ENCODE measurements at places on chromosomes 12 and 14.

DNA sequence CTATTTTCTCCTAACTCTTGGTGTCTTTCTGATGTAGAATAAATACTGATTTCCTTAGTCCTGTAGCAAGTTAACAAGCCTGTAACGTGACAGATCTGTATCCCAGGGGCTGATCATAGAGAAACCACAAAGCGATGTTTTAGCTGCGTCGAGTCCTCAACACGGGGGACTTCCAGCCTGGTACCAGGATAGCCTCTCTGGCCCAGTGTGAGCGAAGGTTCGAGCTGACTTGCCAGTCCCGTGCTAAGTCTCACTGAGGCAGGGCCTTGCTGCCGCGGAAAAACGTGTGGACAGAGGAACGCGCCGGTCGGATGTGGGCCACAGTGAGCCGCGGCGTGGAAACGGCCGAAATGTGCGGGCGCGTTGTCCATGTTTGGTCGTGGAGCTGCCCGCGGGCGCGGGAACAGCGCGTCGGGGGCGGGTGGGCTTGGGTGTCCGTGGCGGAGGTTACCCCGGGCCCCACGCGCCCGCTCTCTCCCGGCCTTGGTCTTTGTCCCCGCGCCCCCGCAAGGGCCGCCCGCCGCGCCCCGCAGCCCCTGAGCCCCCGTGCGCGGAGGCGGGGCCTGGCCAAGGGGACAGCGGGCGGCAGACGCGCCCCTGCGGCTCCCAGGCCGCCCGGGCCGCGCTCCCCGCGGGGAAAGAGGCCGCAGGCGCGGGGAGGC lies 531 bp upstream of the EML1 start:
- no peak for DNase-seq

DNA sequence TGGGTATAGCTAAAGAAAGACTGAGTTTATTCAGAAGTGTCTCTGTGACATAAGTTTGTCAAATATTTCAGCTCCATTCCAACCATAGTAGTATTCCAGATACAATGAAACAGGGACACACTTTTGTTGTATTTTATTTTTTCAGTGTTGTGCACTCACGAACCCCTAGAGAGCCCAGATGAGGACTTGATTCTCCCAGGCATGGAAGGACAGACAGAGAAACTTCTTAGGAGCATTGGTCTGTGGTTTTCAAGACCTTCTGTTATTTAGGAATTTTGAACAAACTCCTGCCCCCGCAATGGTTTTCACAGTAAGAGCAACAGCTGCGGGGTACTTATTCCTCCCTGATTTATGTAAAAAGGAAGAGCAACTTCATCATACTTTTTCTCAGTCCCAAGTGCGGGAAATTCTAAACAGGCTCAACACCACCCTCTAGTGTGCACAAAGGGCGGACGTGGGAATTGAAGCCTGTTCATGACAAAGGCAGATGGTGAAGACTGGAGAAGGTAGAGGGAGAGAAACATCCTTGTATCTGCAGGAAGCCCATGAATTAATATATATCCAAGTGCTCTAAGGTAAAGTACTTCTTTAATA lies 147.6 kb downstream of the PAH start:
- DNase-seq = peak; percentile 45

- DNase-seq = peak; percentile 79
These were observed 8.1 kb downstream of the STAC3 start for GRCh38 chr12:57242691-57243454.

DNA sequence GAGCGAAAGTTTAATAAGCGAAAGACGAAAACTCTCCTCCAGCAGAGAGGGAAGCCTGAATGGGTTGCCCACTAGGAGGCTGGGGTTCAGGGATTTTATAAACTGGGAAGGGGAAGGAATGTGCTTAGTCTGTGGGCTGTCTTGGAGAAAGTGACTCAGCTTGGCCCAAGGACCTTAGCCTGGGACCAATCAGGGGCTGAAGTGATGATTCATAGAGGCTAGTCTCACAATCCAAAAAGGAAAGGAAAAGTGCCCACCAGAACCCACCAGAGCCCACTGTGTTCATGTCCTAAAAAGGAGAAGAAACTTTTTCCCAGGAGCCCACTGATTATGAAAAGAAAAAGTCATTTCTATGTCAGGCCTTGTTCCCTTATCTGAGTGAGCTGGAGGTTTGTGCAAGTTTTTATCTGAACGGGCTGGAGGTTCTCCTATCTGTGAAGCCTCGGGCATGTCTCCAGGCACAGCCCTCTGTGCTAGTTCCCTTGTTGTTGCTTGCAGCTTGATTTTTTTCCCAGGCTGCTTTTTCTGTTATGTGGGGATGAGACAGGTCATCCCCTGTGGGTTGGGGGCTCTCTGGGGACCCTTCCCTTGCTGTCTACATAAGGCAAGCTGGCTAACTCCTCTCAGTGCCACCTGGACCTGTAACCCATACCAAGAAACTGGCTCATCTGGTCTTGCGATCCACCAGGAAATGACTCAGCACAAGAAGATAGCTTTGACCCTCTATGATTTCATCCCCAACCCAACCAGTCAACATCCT lies 8.3 kb upstream of the GOLGA5 start:
- DNase-seq = no peak

DNA sequence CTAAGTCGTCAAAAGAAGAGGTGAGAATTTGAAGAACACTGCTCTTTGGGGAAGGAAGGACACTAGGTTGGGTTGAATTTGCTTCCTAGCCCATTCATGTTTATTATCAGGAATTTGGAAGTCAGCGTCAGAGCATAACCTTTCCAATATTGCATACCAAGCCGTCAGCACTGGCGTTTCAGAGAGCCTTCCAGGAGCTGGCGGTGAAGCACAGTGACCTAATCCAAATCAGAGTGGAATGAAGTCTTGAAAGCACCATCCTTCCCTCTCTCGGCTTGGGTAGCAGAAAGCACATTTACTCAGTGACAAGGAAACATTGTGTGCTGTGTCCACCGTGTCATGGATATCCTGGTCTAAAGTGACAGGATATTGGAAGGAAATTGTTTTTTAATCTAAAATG lies 240.3 kb upstream of the PELI2 start:
- DNase-seq = no peak

DNA sequence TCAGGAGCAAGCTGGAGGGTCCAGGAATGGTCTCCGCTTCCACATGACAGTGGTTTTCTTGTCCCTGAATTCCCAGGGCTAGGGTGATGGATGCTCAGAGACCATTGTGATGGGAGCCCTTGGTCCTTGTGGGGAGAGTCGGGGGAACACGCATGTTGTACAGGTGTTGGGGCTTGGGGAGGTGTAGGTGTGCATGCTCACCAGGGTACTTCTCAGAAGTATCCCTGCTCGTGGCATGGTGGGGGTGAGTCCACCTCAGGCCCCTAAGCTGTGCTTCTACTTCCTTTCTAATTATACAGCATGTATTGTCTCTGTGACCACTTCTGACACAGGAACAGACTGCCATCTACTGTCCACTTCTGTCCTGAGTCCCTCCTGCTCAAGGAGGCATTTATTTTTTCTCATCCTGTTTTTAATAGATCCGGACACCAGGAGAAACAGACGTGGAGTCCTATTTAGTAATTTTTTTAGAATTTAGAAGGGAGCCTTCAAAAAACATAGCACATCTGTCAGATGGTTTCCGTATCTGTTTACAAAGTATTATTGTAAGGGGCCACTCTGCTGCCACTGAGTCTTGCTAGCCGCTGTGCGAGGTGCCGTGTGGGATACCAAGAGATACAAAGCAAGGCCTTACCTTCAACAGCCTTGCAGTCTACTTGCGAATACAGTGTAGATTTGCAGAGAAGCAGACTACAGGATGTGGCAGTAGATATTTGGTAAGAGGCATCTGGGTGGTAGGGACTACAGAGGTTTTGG lies 10.5 kb downstream of the NTF3 start:
- DNase-seq = no peak

DNA sequence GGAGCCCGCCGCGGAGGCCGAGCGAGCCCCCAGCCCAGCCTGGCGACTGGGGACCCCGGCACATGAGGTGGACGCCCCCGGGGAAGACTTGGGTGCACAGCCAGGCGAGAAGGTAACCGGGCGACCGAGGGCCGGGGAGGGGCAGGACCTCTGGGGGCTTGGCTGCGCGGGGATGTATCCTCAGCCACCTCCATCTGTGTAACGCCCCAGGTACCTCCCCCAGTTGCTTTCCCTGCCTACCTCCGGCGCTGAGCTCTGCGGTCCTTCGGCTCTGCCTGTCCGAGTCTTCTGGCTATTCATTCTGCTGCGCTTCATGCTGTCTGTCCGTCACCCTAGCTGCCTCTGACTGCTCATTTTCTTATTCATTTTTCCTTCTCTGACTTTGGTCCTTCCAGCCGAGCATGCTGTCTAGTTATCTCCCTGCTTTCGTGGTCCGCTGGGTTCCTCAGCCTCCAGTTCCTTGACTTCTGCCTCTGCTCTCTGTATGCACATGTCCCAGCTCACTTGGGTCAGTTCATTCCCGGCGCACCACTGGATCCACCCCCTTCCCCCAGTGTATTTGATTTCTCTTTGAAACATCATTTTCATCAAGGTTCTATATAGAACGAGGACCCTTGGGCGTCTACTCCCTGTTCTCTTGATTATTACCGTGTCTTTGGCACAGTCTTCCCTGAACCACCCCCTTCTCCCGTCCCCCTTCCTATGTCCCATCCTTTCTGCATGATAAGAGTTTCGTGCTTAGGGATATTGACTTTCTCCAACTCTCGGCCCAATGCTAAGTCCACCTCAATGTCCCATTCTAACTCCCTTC lies 612 bp downstream of the PHC1 start:
- DNase-seq = peak; percentile 57

- no peak for DNase-seq
These were observed 320.8 kb downstream of the MED13L start for GRCh38 chr12:115956659-115957058.

DNA sequence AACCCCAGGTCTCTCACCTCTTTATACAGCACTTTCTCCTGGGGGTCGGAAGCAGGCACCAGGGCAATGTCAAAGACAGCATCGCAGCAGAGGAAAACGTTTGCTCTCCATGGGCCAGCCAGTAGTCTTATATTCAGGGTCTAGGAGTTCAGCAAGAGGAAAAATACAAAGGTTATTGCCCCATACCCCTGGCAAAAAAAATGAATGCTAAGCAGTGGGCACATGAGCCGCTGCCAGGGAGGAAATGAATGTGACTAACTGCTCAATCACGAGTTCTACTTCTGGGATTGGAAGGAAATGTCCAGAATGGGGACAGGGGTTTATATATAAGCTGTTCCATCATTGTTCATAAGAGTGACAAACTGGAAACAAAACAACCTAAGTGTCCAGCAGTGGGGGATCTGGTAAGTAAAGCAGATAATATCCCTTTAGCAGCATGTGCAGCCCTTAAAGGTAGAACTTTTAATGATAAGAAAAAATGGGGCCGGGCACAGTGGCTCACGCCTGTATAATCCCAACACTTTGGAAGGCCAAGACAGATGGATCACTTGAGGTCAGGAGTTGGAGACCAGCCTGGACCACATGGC lies 53.8 kb downstream of the PHETA1 start:
- DNase-seq = no peak

- no peak for DNase-seq
These were observed 56.2 kb downstream of the APOBEC1 start for GRCh38 chr12:7609495-7609894.

DNA sequence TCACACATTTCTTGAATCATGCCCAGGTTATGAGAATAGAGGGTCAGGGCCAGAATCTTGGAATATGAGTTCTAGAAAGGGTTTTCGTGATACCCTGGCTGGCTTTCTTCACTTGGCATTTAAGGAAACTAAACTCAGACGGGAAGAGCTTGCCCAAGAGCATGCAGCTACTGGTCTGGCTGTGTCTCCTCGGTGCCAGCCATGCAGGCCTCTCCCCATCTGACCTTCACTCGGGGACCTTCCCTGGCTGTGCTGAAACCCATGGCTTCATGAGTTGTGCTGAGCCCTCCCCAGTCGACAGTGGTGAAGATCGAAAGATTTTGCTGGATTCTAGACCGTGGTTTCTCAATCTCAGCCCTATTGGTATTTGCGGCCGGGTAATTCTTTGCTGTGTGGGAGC lies 38.0 kb downstream of the FOXN3 start:
- DNase-seq = no peak

DNA sequence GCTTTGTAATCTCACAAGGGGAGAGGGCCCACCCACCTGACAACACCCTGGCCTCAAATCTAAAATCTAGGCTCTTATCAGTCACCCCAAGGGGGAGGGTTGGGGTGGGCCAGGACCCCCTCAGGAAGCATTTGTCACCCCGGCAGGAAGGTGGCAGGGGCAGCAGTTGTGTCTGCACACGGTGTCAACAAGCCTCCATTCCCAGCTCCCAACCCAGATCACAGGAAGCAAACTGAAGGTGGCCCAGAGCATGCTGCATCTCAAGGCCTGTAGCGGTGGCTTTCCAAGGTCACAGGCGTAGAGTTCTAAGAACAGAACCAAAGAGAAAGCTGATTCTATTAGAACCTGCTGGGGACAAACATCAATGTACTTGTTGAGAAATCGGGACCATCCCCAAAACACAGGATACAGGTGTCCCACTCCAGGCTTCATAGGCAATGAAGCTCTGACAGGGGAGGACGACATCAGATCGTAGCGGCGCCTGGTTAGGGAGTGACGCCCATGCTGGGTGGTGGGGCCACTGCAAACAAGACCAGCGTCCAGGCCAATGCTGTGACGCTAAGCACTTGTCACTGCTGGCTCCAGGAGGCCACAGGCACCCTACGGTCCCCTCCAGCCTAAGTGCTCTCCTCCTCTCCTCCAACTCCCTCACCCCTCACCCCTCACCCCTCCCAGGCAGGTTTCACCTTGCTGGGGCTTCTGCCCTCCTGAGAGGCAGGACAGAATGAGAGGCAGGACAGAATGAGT lies 52.9 kb downstream of the CCDC88C start:
- DNase-seq = no peak
